Non-pigmented ciliary epithelial cell (primary cell): ENCODE measurements at places on chromosomes 3 and 15.

- DNase-seq: no peak
Observed at GRCh38 chr15:35019404-35020327, 31.6 kb upstream of the ZNF770 start.

GRCh38 chr15:100043692-100044091 is 298.1 kb downstream of the ADAMTS17 start:
- no peak for DNase-seq

DNA sequence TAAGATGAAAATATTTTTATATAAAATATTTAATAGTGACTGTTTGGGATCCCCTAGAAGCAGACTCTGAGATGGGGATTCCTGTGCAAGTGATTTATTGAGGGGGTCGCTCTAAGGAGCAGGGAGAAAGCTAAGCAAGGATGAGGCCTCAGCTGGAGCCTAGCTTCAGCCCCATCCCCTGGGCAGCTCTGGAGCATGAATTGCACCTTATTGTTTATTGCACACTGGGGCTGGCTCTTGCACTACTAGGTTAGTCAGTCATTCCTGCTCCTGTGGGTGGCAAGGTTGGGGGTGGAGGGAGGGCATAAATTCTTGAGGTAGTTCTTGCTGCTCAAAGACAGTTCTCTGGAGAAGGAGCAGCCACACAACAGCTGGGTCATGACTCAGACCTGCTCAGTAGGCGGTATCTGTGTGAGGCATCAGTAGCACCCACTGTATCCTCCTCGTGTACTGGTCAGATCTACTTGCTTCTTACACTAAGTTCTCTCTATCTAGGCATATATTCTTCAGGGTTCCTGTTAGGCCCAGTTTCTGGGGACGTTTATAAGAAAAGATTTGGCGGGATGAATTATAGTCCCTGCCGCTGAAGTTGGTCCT is 27.2 kb upstream of the TNFSF10 start:
- peak; percentile 89 for DNase-seq

- no peak for DNase-seq
Observed at GRCh38 chr3:71671216-71671845, 53.9 kb downstream of the EIF4E3 start.

- DNase-seq: no peak
Observed at GRCh38 chr3:173255555-173255954, 114.5 kb upstream of the SPATA16 start.
